ENCODE measurements at places on chromosomes 13 and 19.

- no peak for DNase-seq
Observed at GRCh38 chr13:105908586-105908985, 626.9 kb downstream of the EFNB2 start.

GRCh38 chr19:51702103-51702824 is 9.1 kb downstream of the SPACA6 start:
- DNase-seq, result peak; percentile 86

- no peak for DNase-seq
Observed at GRCh38 chr19:28316464-28316863, 896.5 kb downstream of the UQCRFS1 start.

GRCh38 chr19:8610041-8610935 is at the start of gene ADAMTS10:
TSS of gene ADAMTS10 (minus strand) at chr19:8610715. CDS start at chr19:8605710, 5,005 bp downstream.
- peak; percentile 60 for DNase-seq

DNA sequence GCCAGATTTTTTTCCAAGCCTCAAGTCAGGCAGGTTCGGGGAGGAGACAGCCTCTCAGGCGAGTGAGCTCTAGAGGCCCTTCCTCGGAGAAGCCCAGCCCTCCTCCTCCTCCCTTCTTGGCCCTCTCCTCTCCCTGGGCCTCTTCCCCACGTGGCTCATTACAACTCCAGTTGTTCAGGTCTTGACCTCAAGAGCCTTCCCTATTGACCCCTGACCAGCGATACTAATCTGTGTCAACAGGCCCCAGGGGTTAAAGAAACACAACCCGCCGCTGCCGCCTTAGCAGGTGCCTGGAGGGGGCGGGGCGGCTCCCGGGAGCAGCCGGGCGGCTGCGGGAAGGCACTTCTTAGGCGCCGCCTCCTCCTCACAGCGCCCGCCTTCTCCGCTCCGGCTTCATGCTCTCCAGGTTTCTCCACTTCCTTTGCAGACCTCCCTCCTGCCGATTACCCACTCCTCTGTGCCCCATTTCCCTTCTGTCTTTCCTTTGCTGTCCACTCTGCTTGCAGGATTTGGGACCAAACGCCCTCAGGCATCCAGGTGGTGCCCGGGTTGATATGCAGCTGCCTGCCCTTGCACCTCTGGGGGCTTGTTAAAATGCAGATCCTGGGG is 51.0 kb downstream of the LYL1 start:
- DNase-seq, result no peak

DNA sequence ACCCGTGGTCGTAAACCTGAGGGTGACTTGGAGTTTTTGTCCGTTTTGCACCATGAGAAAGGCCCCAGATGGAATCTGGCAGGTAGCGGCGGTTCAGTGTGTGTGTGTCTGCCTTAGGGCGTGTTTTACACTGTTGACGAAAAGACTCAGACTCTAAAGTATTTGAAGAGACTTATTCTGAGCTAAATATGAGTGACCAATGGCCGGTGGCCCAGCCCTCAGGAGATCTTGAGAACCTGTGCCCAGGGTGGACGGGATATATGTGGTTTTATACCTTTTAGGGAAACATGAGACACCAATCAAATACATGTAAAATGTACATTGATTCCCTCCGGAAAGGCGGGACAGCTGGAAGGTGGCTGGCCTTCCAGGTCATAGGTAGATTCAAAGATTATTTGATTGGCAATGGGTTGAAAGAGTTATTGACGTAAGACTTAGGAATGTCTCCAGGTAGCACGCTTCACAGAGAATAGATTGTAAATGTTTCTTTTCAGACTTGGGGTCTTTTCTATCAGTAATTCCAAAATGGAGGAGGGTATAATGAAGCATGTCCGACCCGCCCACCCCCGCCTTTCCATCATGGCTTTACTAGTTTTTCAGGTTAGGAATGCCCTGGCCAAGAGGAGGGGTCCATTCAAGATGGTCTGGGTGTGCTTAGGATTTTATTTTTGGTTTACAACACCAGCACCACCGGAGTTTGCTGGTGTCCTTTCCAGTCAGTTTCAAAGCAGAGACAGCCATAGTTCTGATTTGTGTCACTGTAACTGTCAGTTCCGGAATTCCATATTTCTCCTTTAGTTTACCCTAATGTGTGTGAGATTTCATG is 1.0 kb upstream of the ZNF529 start:
- no peak for DNase-seq

- no peak for DNase-seq
Observed at GRCh38 chr19:40241125-40241808, 14.8 kb upstream of the CCNP start.

- no peak for DNase-seq
Observed at GRCh38 chr13:38417727-38418126, 68.1 kb downstream of the UFM1 start.

DNA sequence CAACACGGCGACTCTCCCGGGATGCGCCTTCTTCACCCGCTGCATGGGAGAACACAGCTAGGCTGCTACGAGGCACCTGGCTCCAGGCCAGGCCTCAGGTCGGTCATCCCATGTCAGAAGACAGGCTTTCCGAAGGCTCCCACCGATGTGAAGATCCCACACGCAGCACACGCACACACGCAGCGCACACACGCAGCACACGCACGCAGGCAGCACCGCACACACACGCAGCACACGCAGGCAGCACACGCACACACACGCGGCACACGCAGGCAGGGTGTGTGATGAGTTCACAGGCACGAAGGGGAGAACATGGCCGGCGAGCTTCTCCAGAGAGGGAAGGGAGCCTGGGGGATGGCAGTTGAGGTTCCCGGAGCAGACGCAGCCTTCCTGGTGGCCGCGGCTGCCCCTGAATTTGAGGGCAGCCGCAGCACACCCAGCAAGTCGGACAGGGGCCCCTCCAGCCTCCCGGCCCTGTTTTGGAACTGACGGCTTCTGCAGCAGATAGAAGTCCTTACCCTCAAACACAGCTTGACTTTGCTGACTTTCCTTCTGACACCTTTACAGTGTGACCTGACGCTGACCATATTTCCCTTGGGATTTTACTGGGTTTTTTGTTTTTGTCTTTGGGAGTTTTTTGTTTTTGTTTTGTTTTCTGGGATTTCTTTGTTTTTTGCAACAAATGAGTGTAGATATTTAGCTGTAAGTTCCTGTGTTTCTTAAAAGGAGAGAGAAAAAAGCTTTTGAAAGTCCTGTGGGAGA is 55.9 kb downstream of the RASA3 start:
- peak; percentile 17 for DNase-seq

- DNase-seq, result no peak
Observed at GRCh38 chr19:13241231-13242104, 91.3 kb downstream of the IER2 start.

- no peak for DNase-seq
Observed at GRCh38 chr19:27833031-27833430, 1379.9 kb downstream of the UQCRFS1 start.

DNA sequence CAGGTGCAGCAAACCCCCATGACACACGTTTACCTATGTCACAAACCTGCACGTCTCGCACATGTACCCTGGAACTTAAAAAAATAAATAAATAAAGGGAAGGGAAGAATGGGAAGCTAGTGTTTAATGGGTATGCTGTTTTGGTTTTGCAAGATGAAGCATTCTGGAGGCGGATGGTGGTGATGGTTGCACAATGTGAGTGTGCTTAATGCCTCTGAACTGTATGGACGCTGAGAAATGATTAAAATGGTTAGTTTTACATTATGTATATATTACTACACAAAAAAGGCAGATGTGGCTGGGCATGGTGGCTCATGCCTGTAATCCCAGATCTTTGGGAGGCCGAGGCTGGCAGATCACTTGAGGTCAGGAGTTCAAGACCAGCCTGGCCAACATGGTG is 17.8 kb downstream of the NFILZ start:
- DNase-seq, result no peak

- peak; percentile 53 for DNase-seq
Observed at GRCh38 chr19:47377208-47377701, 28.1 kb downstream of the DHX34 start.
